ENCODE measurements at places on chromosomes 12 and 14.

DNA sequence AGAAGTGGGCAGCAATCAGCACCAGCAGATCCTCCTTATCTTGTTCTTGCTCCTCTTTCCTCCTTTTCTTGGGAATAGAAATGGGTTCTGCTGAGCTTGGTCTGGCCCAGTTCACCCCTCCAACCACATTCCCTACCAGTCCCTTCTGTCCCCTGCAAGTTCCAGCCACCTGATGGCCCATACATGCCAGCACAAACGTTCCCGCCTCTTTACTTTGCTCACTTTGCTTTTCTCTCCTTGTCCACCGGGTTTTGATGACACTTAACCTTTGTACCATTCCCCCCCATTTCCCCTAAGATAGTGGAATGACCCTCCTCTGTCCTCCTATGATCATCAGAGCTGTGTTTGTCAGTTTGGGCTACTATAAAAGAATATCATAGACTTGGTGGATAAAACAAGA lies 23.4 kb upstream of the EML1 start:
- DNase-seq: no peak

GRCh38 chr14:104820669-104821228 lies 19.8 kb downstream of the ZBTB42 start:
- no peak for DNase-seq

DNA sequence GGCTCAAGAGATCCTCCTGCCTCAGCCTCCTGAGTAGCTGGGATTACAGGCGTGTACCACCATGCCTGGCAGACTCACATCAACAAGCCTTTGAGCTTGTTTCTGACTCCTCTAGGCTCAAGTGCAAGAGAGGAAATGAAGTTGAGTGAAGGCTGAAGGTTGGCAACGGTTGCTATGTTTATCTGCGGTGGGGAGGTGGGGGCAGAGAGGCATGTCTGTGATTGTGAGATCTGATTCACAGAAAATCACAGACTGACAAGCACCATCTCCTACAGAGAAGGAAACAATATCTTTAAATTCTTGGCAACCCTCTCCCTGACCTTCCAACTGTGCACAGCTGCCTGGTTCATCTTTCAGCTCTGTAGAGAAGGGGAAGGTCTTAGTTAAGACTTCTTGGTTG lies 22.1 kb upstream of the NINJ2 start:
- DNase-seq: no peak

- DNase-seq: no peak
Observed at GRCh38 chr12:96007729-96008128, 11.6 kb upstream of the HAL start.

DNA sequence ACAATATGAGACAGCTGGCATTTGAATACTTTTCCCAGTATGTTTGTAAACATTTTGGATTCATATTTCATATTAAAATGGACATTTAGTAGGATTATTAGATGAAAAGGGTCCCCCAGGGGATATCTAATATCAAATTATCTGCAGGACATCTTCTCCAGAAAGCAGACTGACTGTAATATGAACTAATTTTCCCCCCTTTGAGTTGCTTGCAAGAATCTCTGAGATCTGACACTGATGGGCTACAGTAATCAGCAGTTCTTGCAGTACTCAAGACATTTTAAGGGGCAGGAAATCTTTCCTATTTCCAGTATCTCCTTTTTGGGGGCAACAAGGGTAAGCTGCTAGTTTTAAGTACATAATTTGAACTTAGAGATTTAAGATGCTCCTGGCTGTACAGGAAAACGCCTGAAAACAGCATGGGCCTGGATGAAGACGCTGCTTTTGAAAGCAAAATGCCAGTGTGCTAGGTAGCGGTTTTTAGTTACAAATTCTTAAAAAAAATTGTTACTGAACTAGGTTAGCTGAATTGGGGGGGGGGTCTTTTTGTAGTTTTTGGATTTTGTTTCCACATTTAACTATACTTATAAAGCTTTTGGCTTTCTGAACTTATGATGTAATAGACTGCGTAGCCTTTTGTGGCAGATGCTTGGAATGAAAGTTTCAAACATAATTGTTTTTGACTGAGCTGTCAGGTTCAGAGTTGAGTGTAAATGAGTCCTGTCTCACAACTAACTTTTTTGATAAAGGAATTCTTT lies 2.2 kb downstream of the FRMD6 start:
- no peak for DNase-seq

- no peak for DNase-seq
Observed at GRCh38 chr14:52558688-52559087, 6.1 kb downstream of the GPR137C start.

- no peak for DNase-seq
Observed at GRCh38 chr14:33126433-33126832, 187.8 kb downstream of the NPAS3 start.

GRCh38 chr12:23614280-23614679 lies 335.2 kb downstream of the SOX5 start:
- DNase-seq: no peak

- no peak for DNase-seq
Observed at GRCh38 chr14:95222151-95222631, 64.9 kb upstream of the DICER1 start.

- DNase-seq: no peak
Observed at GRCh38 chr12:46360908-46361666, 11.5 kb downstream of the SLC38A2 start.
